Head of caudate nucleus (tissue), 42 donors: ENCODE measurements at places on chromosomes 5 and 9.
A peak's percentile ranks its signal among the peaks of the same experiment; 100 is the strongest.

DNA sequence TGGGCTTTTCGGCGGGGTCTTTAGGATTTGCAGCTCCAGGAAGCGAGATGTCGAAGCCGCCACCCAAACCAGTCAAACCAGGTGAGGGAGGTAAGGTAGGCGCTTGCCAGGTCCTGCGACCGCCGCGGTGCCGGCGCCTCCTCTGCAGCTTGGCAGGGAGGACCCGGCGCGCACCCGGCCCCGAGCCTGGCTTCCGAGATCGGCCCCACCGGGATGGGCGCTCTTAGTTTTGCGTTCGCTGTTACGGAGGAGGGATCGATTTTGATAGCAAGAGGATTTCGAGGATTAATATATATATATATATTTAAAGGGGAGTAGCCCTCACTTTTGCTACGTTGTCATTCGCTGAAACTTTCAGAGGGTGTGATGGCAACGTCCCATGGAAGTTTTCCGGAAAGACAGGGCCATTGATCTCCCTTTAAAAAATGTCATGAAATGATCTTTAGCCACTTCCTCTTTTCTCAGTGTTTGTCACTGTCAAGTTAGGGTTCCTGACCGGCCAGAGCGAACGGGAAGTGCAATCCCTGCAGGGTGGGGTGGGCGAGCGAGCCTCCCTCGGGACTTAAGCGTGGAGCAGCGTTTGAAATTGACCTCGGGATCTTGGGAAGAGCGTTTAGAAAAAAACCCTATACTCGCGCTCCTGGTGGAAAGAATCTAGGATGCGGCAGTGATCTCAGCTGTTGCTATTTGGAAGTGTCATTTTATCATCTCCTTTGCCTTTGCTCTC is 495 bp downstream of the OSTF1 start:
- peak; percentile 41 for DNase-seq

- DNase-seq: peak; percentile 24
Measured at GRCh38 chr5:2378108-2378507, 373.4 kb downstream of the IRX2 start.

DNA sequence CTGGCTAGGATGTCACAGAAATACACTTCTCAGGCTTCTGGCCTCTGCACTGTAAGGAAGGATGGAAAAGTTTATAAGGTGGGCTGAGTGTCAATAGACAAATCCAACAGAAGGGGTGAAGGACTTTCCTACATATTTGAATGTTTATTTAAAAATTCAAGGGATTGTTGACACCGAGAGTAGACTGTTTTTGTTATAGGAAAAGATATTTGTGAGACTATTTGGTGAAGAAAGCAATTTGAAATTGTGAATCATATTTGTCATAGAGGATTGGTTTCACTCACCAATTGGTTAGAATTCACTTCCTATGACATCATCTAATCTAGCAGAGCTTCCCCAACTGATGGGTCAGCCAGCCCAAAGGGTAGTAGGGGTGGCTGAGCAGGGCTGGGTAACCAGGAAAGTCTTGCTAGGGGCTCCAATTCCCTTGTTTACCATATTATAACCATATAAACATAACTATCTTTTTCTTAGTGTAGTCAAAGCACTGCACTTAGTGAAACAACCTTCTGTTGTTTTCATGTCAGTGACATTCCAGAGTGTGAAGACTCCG is 14.9 kb upstream of the MEGF10 start:
- no peak for DNase-seq

DNA sequence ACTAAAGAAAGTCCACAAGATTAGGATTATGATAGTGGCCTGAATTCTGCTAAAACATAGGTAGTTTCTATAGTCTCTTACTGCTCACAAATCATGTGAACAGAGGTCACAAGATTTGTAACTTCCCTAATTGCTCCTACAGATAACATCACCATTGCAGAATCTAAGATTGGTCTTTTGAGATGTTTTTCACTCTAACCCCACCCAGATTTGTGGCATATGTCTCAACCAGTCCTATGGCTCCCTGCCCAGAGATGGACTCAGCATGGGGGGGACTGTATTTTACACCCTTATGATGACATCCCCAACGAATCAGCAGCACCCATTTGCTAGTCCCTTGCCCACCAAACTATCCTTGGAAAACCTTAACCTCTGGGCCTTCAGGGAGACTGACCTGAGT is 1046.2 kb downstream of the CDH12 start:
- DNase-seq: no peak

- no peak for DNase-seq
Measured at GRCh38 chr9:98132806-98133631, 14.0 kb upstream of the TRIM14 start.

DNA sequence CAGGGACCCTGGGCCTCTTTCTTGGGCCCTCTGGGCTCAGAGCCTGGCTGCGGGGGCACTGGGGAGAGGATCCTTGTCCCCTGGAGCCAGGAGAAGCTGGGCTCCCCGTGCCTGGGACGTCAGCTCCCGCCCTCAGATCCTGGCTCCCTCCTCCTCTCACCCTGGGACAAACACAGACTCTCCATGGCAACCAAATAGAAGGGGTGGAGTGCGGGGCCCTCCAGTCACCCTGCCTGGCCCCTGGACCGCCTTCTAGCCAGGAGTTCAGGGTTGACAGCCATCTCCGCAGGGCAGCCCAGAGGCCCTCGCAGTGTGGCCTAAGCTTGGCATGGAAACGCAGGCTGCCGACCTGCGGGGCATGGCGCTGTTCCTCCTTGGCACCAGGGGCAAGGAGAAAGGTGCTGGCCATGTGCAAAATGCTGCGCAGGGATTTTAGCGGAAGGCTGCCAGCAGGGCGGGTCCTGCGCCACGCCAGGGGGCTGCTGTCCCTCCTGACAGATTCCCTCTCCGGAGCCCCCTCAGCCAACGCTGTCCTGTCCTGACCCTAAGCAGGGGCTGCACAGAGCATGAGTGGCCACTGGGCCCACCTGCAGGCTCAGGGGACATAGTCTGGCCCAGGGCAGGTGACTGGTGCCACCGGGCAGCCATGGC is 1.0 kb downstream of the ZDHHC11 start:
- DNase-seq: peak; percentile 11

DNA sequence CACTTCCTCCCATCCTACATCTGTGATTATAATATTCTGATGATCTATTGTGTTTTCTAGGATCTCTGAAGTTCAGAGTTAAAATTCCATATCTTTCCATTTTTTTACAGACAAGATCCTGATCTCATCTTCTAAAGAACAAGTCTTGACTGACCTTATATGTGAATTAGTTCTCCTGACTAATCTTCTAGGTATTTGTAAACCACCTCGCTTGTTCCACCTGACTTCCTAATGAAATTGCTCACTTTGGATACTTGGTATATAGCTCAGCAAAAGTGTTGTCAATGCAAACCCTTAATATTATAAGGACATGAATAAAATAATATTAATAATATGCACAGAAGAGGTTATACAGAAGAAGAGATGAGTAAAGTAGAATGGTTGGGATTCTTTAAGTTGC is 68.2 kb upstream of the NR4A3 start:
- no peak for DNase-seq

DNA sequence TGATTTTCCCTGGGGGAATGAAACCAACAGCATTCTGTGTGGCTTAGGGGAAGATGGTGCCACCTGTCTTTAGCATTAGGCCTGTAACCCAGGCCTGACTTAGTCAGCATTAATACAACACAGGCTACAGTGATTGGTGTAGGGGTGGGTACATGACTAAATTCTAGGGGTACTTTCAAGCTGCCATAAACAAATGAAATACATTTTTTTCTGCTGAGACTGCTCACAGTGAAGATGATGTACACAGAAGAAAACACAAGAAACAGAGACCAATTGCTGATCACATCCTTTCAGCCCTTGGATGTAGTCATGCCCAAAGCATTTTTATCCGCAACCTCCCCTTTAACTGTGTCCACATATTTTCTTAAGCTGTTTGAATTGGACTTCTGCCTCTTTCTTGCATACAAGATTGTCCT is 527.2 kb downstream of the KCTD16 start:
- DNase-seq: no peak

- DNase-seq: no peak
Measured at GRCh38 chr5:139023286-139023685, 148.2 kb upstream of the LRRTM2 start.

DNA sequence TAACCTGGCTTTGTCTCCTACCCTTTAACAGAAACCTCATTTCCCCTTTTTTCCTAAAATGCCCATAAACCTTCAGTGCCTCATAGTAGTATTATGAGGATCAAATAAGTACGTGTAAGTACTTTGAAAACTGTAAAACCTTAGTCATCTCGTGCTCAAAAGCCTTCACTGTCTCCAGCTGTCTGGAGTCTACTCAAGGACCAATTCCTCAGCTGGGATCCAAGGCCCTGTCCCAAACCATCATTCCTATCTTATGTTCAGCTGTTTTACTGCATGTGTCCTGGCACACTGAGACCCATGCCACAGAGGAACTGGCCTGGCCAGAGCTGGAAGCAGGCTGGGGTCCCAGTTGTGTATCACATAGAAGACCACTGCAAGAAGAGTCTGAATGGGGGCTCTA is 15.9 kb downstream of the ADAMTSL1 start:
- no peak for DNase-seq

DNA sequence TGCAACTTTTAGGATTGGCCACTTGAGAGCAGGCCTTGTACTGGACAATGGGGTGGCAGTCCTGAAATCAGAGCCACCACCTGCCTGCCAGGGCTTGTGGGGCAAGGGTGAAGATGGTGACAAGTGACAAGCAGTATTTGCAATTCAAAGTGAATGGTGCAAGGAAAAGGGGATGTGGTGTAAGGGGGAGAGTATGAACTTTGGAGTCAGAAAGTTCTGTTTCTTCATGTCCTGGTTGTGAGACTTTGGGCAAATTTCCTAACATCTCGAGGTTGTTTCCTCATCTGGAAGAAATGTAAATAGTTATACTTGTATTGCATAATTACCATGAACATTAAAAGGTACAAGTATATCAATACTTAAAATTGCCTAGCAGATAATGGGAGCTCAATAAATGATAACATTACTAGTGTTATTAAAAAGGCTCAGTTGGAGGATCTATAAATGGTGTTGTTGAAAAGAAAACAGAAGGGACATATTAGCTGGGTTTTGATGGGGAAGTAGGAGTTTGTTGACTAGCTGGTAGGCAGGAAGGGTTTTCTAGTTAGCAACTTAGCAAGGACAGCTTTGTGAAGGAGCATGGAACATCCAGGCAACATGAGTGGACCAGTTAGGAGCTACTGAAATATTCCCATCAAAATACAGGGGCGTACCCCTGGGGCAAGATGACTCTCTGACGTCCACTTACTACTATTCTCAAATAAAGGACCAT is 21.3 kb upstream of the MEGF9 start:
- DNase-seq: no peak

DNA sequence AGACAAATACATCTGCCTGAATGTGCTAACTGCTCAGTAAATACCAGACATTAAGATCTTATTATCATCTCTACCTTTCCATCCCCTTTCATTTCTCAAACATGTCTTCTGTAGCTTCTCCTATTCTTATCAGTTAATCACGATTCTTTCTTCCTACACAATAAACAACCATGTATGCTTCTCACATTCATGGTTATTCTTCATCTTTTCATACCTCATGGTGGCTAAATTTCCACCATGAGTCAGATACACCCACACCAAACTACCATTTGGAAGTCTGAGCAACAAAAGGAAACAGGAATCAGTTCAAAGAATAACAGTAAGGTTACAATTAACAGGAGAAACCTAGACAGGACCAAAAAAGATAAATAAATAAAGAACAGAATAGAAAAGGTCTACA is 7.7 kb downstream of the ZNF622 start:
- no peak for DNase-seq

DNA sequence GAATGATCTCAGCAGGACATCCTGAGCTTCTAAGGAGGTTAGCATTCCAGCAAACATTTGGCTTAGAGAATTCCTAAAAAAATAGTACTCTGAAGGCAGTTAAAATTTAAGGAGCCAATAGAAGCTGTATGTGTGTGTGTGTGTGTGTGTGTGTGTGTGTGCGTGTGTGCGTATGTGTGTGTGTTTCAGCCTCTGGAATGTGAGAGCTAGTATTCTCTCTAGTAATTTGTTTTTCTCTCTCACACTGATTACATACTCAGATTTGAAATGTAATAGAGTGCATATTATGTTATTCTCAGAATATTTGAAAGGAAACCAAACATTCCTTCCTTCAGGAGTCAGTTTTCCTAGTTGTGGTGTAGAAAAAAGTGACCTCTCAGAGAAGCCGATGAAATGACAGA is 279.6 kb downstream of the TMEM38B start:
- no peak for DNase-seq

DNA sequence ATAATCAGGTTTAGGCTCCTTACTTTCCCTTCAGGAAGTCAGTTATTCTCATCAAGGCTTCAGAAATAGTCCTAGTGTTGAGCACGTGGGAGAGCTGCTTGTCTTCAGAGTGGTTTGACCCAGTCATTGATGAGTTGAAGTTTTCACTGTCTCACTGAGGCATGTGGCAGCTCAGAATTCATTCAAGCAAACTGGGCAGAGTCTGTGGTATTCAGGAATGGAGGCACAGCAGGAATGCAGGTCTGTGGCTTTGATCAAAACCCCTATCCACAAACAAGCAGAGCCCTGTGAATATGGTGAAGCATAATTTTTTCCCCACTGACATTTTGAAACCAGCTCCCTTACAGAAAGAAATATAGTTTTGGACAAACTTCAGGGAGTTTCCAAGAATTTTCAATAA is 207.3 kb downstream of the CD180 start:
- no peak for DNase-seq

DNA sequence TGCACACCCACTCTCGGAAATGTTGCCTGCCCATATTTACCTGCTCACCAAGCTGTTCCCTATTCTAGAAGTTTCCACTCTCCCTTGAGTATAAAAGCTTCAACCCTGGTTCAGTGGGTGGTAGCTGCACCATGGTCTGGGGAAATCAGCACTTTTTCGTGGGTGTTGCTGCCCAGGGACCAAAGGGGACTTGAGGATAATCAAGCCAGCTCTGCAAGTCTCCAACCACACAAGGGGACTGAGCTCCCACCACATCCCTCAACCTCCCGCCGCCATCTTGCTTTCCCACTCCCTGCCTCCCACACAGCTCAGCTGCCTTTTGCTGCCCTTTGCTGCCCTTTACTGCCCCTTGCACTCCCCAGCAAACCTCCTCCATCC is 210.0 kb downstream of the AUH start:
- no peak for DNase-seq

GRCh38 chr9:130352081-130352480 is 86.5 kb downstream of the HMCN2 start:
- no peak for DNase-seq

- DNase-seq: no peak
Measured at GRCh38 chr9:126754436-126755316, 50.2 kb upstream of the ZBTB43 start.

DNA sequence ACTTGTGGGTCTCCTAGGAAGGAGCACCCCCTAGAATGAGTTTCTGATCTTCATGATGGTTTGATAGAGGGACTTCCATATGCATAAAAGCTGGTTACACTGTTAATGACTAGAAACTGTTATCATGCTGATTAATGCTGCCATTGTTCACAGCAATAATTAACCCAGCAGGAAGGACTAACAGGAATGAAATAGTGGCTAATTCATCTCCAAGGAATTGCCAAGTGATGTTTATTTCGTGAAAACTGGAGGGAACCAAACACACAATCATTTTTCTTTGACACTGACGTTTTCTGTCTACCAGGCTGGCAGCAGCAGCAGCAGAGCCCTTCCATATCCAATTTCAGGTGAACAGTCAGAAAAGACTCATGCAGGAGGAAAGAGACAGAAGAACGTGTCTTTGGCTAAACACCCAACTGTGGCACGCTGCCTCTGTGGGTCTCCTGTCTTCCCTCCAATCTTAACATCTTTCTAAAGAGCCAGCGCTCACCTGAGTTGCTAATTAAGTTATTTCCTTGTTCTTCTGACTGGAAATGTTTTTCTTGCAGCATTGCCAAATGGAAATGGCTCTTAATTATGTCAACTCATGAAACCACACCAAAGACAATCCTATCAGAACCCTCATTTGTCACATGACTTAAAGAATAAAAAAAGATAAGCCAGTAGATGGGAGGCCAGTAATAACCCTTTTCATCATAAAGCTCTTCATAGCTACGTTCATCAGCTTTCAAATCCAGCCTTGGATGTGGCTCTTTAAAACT is 181.5 kb downstream of the SLIT3 start:
- DNase-seq: no peak
